ENCODE measurements at places on chromosomes 13 and 19.

GRCh38 chr13:109790086-109790485, 3.7 kb upstream of the IRS2 start:
- DNase-seq = no peak

DNA sequence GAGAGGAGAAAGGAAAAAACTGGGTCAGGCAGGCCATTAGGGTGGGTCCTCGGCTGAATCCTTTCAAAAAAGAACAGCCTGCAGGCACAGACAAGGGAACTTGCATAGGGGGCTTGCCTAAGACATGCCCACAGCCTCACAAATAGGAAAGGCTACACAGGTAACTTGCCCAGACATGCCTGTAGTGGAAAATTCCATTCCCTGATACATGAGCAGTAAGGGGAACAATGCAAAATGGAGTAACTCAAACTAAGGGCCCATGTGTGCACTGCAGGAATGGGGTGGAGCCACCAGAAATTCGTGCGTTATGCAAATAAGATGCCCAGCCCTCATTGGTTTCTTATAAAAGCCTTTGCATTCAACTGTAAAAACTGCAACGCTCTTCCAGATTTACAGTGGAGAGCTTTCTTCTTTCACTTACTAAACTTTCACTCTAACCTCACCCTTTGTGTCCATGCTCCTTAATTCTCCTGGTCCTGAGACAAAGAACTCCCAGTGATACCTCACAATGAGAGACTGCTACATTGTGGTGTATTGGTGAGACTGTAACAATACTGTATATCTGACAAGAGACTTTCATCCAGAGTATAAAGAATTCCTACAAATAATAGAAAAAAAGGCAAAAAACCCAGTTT, 59.5 kb upstream of the SLITRK1 start:
- no peak for DNase-seq

DNA sequence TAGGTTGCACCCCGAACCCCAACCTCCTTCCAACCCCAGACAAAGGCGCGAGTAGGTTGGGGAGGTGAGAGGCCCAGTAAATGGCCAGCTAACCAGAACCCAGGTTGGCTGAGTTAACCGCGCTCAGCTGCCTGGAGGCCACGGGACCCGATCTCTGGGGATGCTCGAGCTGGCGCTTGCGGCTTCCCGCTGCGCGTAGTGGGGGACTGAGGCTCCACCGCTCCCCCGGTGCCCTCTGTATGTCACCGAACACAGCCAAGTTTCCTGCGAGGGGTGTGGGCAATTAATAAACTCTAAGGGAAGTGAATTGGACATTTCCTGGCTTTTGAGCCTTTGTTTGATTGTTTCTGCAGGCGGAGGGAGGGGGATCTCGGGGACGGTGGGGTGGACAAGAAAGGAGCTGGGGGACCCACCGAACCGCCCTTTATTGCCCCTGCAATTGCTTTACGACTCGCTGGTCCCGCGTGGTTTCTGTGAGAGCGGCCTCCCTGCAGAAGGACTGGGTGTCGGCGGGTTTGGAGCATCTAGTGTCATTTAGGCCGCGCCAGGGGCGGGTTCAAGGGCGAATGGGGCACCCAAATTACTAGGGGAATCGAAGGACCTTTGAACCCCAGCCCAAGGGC, 3.5 kb upstream of the ZIC5 start:
- no peak for DNase-seq

GRCh38 chr13:106083620-106084350, 451.7 kb downstream of the EFNB2 start:
- DNase-seq = peak; percentile 66

GRCh38 chr19:14072535-14073260, at the start of gene MISP3:
Gene MISP3, plus strand, starts transcription at chr19:14072786. Its CDS starts 524 bp downstream, at chr19:14073310.
- DNase-seq = no peak
